ENCODE measurements at places on chromosomes 4 and X.

DNA sequence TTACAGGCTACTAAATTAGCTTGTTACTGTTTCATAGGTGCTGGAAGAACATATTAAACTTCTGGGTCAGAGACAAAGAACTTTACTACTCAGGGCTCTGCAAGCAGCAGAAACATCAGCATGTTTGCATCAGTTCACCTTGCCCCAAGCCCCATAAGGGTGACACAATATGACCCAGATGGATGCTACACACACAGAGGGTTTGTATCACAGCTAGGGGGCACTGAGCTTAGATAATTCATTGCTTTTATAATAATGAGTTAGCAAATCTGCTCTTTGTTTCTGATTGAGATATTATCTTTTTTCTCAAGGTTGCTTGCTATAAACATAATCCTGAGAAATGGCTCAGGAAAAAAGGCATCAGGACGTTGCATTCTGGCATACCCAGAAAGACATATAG lies 4.8 kb upstream of the SYNPO2 start:
- no peak for DNase-seq

DNA sequence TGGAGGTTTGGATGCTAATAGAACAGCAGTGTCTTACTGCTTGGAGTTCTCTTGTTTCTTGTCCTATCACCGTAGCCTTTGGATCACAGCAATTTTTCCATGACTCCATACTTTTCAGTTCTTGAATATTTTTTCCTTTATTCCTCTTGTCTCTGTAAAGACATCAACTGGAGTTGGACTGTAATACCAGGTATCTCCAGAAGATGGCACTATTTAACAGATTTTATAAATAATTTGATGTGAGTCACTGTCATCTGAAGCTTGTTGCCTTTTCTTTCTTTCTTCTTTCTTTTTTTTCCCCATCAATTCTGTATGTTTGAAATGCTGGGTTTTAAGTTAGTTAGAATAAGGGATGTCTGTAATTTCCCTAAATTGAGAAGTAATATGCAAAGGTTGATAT lies 24.1 kb downstream of the HPRT1 start:
- no peak for DNase-seq

DNA sequence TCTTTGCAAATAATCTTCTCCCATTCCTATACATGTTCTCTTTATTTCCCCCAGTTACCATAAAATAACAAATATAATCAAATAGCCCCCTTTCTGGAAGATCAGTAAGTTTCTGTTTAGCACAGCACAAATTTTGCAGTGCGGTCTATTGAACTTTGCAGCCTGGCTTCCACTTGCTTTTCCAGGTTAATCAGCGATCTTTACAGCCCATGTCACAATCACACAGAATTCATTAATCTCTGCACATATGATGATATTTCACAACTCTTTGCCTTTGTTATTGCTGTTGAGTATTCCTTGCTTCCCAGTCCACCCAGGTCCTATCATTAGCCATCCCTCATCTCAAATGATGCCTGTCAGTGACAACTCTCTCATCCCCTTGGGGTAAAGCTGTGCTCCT lies 2358.0 kb downstream of the PCDH7 start:
- no peak for DNase-seq

GRCh38 chr4:6022607-6023288 lies 4.5 kb upstream of the C4orf50 start:
- no peak for DNase-seq

- no peak for DNase-seq
These were observed 932 bp upstream of the LEF1 start for GRCh38 chr4:108169664-108170063.

DNA sequence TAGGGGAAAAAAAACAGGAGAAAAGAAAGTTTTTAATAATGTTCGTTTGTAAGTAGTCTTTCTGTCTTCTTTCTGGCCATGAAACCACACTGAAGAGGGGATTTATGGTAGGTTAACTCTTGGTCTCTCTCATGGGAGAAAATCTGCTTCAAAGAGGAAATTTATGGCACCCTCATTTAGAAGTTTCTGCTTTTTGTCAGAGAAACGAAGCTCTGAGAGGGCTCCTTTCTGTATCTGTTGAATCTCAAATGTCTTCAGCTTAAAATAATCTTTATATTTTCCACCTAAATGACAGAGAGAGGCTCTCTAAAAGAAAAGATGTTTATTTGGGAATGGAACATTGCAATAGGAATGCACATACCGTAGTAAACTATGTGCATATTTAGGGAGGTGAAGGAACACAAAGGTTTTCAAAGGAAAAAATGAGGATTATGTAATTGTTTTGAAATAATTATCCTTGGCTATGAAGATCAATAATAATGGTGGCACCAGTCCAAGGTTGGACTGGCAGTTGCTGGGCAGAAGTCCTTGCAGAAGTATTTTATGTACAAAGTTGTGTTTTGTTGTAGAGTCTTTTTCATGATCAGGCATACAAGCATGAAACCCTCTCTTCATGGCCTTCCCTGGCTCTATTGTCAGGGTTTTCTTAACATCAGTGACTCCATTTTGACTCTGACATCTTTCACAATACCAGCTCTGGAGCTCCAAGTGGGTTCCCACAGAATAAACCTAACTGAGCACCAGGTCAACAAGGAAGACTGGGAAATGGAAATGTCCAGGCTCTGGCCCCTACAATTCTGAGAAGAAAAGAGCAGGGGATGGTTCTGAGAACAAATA lies 53.0 kb upstream of the HPSE start:
- DNase-seq = no peak

- no peak for DNase-seq
These were observed 12.6 kb downstream of the NEIL3 start for GRCh38 chr4:177322266-177322665.

DNA sequence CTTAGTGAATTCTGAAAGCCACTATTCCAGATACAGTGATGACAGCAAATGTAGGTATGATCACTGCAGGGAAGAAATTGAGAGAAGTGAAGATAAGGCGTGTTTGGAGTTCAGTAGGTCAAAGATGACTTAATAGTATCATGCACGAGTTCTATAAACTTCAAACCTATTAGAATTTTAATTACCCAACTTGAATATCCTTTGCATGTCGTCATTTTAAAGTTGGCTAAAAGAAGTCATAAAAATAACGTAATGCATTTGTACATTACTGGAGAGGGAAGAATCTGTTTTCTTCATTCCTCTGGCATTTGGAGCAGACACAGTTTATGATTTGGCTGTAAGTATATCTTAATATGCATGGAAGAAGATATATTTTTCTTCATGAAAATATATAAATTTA lies 68.6 kb upstream of the MXRA5 start:
- no peak for DNase-seq

- no peak for DNase-seq
These were observed 30.8 kb downstream of the DOK7 start for GRCh38 chr4:3493720-3494461.

DNA sequence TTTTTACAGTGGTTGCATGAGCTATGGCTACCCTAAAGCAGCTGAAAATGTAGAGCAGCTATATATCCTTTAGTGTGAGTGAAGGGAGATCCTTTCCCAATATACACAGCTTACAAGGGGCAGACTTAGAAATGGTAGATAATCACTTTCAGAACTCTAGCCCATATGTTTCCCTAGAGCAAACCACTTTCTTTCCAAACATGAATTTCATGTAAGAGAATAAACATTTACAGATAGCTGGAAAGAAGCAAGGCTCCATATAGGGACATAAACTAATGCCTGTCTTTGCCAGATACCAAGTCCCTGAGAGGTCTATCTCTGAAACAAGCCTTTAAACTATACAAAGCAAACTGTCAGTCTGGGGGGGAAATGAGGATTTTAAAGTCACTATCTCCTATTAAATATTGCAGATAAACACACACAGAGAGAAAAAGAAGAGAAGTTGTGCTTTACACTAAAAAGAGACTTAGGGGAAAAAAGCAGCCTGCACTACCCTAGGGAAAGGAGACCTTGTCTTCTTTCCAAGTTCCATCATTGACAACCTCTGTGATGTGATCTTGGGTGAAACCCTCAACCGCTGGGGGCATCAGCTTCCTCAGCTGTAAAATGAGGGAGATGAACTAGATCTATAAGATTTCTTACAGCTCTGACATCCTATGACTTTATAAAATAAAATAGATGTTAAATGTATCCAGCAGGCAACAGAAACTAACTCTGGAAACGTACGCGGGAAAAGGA lies 73.6 kb downstream of the TMEM156 start:
- DNase-seq = no peak

- no peak for DNase-seq
These were observed 9.9 kb upstream of the GASK1B start for GRCh38 chr4:158182736-158183135.

DNA sequence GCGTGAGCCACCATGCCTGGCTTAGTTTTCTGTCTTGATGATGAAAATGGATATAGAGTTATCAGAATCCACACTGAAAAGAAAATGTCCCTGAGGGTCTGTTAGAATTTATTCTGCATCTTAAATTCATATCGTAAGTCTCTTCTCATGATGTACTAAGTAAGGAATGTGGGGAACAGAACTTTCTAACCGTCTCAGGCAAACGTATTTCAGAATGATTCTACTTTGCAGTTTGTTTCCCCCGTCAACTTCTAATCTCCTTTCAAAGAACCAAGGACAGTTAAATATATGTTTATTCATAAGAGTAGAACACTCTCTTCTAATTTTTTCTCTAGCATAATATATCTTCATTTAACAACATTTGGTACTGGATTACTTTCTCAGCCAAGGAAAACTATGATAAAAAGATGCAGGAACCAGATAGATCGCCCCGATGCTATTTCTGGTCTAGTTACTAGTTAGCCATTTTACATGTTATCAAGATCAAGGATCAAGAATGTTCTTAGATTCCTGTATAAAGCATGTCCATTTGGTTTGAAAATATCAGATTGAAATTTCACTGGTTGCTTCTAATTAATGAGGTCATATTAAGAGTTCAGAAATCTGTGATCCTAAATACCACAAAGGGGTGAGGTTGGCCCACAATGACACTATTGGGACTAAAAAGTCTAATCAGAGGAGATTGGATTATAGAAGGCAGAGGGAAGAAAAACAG lies 49.5 kb downstream of the METTL14 start:
- no peak for DNase-seq

- no peak for DNase-seq
These were observed 133.4 kb upstream of the MSX1 start for GRCh38 chr4:4726051-4726450.

GRCh38 chrX:103919270-103919637 lies 43.2 kb upstream of the TMSB15B start:
- DNase-seq = peak; percentile 12

- no peak for DNase-seq
These were observed 716 bp downstream of the FHIP1A start for GRCh38 chr4:151409470-151410313.

DNA sequence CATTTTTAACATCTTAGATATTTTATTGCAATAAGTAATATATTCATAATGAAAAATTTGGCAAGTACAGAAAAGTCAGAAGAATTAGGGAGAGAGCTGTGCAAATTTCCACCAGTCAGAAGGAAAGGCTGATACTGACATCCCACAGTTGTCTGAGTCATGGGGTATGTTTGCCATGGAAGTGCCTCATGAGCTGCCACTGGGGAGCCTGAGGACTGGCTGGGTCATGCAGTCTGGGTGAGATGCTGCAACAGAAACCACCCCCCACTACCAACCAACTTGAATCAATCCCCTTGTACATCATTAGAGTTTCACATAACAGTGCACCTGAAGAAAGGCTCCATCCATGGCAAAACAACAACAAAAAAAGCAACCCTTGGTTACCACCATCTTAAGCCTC lies 45.2 kb upstream of the ENPP6 start:
- no peak for DNase-seq

- no peak for DNase-seq
These were observed 59.0 kb downstream of the FAM13A start for GRCh38 chr4:88998001-88998400.

GRCh38 chr4:152981842-152982241 lies 45.7 kb downstream of the FHDC1 start:
- DNase-seq = no peak

DNA sequence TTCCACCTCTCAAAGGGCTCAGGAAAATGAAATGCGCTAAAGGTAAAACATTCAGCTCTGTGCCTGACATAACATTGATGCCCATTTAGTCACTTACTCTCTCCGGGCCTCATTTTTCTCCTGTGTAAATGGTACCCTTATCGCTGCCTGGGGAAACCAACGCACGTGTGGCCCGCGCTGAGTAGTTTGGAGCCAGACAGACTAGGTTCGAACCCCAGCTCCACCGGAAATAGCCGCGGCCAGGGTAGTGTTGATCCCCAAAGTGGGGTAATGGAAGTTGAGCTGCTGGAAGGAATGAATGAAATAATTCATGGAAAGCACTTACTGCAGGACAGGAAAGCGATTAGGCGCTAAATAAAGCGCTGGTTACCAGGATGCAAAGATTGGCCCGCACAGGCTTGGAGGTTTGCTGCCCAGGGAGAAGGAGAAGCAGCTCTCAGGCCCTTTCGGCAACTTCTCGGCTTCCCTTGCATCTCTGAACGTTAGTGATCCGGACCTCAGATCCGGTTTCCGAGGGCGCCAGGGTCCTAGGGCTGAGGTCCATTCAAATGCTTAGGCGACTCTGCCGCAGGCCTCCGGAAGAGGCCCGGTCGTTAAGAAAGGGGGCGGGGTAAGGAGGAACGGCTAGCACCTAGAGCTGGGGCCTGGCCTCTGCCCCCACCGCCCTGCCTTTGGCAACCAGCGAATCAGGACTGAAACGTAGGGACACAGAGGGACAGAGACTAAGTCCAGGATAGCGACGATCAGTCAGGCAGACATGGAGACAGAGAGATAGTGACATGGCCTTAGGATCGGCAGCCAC lies 13.3 kb downstream of the NKX3-2 start:
- no peak for DNase-seq

DNA sequence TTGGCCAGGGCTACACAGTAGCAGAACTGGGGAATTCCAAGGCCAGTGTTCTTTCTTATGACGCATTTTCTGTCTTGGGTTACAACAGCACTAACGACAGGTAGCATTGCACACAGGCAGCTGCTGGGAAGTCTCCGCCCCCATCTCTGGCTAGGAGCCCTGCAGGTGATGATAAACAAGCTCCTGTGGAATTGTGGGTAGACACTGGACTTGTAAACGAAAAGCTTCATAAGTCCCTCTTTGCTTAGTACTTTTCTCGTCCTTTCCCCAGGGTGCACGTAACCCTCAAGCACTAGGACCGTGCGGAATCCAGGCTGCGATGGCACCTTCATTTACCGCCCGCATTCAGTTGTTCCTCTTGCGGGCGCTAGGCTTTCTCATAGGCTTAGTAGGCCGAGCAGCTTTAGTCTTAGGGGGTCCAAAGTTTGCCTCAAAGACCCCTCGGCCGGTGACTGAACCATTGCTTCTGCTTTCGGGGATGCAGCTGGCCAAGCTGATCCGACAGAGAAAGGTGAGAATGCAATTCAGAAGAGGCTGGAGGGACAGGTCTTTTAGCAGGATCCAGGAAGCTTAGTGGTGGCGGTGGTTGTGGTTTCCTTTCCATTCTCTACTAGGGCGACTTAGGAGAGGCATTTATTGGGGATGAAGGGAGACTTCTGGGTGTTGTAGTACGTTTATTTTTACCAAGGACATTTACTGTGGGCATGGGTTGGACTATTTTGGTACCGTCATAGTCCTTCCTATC lies at the start of gene FAAH2:
Gene FAAH2 (plus strand): TSS at position 200 of the 745 bp plus-strand sequence. CDS start 120 bp downstream, at position 320.
- peak; percentile 58 for DNase-seq

All from stimulated activated naive CD4-positive, alpha-beta T cell treated with Interleukin-2 at 50 U/mL for 16 hours (primary cell).